ENCODE measurements at places on chromosomes 7 and 10.

GRCh38 chr10:129770286-129770685, 193.8 kb downstream of the EBF3 start:
- no peak for DNase-seq

DNA sequence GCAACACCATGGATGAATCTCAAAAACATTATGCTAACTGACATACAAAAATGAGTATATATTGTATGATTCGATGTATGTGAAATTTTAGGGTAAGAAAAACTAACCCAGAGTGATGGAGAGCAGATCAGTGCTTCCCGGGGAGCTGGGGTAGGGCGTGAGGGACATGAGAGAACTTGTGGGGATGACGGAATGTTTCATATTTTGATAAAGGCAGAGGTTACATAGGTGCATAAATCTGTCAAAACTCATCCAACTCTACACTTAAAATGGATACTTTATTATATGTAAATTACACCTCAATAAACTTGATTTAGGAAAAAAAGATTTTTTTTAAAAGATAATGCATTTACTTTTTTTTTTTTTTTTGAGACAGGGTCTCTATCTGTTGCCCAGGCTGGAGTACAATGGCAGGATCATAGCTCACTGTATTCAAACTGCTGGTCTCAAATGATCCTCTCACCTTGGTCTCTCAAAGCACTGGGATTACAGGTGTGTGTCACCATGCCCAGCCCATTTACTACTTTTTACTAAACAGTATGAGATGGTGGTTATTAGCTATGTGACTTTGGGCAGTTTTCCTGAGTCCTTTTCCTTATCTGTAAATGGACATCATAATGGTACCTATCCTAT, 13.7 kb downstream of the RHEB start:
- no peak for DNase-seq

DNA sequence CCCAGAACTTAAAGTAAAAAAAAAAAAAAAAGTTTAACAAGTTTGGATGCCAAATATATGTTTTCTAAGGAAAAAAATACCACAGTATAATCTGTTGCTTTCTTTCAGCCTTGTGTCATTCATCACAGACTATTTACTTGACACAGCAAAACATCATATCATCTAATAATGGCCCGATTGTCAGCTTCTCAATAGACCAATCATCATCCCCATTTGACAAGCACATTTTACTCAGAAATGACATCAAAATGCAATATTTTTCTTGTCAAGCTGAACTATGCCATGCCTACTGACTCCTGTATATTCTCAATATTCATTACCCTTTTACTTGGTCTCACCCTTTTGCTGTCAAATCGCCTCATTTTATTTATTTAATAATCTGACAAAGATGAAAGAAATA, 249.7 kb downstream of the NRG3 start:
- DNase-seq = no peak

GRCh38 chr7:112267944-112268691, 61.6 kb downstream of the ZNF277 start:
- DNase-seq = no peak

DNA sequence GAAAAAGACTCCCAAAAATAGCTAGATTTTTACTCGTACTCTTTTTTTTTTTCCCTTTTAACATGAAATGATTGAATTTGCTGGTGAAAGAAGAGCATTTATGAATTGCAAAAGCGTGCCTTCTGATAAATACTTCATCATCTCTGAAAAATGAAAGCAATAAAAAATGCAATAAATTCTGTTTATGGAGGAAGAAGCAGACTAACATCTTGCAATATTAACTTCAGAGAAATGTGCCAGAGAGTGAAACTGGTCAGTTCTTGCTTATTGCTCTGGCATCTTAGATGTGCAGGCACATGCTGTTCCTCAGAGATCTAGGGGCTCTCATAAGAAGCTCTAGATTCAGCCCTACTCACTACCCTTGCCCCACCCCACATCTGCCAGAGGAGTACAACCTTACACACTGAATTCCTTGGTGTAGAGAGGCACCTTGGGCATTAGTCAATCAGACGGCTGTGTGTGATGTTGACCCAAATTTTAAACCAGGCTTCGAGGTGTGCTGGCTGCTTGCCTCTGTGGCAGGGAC, 891.1 kb upstream of the GHITM start:
- DNase-seq = no peak

- DNase-seq = no peak
These were observed 61.6 kb downstream of the ARHGAP22 start for GRCh38 chr10:48543182-48543844.

Measured in left renal pelvis (tissue), 4 donors.